ENCODE measurements at places on chromosomes 12 and 14.

DNA sequence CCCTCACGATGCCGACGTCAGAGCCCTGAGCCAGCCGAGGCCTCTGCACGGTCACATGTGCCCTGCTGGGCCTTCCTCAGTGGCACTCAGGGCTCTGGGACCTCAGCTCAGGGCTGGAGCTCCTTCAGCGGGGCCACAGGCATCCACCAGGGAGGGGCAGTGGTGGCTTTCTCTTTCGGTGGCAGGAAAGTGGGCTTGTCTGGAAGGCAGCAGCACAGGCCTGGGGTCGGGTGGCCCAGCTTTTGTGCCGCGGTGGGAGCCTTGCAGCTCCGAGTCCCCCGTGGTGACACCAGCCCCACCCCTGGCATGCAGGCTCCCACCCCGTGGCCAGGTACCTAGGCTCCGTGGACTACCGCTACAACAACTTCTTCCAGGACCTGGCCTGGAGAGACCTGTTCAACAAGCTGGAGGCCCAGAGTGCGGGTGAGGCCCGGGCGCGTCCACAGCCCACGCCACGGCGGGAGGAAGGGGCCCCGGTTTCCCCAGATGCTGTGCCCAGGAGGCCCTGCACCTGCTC, 14.2 kb upstream of the TEX22 start:
- DNase-seq: no peak

GRCh38 chr12:26195250-26195640, at the start of gene SSPN:
Gene SSPN (plus strand): TSS chr12:26195573. CDS start chr12:26195673, 100 bp downstream.
- DNase-seq: peak; percentile 62

- no peak for DNase-seq
Observed at GRCh38 chr14:104966981-104967385, 11.2 kb downstream of the AHNAK2 start.

GRCh38 chr12:58814036-58814435, 106.3 kb downstream of the LRIG3 start:
- DNase-seq: no peak

DNA sequence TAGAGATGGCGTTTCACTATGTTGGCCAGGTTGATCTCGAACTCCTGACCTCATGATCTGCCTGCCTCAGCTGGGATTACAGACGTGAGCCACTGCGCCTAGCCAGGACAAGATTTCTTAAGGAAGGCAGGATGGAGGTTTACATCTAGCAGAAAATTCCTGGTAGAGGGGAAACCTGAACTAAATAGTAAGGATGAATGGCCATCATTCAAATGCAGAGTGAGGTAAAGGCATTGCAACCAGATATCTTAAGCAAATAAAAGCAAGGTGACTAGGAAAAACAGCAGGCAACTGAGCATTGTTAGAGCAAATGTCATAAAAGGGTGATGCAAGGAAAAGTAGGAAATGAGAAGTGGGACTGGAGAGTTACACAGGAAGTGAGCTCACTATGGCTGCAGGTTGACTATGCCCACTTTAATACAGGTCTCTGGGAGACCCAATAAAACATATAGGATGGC, 133.0 kb downstream of the SOX5 start:
- DNase-seq: no peak

DNA sequence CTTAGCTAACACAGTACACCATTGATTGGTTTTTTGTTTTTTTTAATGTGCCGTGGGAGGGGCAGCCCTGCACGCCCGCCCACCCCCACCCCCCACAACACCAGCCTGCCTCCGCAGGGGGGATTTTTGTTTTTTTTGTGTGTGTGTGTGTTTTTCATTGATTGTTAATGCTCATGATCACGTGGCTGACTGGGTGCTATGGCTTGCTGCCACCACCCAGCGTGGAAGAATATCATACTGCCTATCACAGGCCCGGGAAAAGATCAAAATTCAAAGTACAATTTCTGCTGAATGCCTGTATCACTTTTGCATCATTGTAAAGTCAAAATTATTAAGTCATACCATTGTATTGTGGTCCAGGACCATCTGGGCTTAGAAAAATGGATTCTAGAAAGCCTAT, 8.3 kb downstream of the RESF1 start:
- no peak for DNase-seq

DNA sequence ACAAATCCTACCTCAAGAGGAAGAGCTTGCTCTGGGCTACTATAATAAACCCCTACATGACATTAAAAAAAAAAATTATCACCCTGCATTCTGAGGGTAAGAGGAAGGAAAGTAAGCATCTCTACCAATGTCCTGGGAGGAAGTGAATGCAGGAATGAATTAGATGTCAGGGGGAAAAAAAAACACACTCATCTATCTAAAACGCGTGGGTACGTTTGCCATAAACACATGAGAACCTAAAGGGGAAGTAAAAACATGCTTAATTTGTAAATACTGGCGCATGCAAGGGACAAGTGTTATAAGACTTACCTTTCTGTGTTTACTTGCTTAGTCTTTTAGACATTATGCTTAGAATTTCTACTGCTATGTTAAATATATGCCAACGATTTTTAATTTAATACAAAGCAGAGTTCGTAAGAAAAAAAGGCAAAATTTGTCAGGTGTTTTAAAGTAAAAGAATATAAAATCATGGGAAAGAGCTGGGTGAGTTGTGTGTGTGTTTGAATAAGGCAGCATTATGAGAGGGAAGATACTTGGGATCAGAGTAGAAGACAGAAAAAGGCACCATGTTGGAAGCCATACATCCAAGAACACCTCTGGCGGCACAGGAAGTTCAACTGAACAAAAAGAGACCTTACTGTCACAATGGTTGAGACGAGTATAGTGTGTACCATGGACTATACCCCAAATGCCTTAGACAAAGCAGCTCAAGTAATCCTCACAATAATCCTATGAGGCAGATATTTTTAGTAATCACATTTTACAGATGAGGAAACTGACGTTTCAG, 1.5 kb downstream of the TMED8 start:
- no peak for DNase-seq

DNA sequence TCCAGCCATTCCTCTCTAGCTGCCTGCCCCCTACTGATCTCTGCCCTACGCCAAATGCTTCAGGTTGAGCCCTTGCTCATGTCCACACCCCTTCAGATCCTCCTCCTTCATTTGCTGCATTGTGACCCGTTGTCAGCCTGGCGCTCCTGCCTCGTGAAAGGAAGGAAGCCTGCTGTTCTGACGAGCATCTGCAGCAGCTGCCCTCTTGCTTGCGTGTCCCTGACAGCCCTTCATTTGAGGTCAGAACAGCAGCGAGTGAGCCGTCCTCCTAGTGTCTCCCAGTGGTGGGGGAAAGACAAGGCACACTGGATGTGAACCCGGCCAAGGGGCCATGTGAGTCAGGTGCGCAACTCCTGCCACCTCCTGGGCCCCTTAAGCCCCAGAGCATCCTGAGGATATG, 3.0 kb upstream of the PIANP start:
- DNase-seq: peak; percentile 38

DNA sequence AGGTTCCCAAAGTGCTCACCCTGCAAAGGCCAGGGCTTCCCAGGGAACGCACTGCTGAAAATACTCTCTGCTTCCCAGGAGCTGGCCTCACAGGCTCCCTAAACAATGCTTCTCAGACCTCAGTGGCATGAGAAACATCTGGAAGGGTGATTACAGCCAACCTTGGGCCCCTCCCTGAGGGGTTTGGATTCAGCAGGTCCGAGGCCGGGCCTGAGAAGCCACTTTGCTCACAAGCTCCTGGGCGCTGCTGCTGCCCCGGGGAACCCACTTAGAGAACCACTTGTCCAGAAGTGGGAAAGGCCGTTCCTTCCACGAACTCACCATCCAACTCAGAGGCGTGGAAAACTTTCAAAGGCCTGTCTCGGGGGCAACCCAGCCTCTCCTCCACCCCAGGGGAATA, 130.5 kb downstream of the PIWIL1 start:
- no peak for DNase-seq

DNA sequence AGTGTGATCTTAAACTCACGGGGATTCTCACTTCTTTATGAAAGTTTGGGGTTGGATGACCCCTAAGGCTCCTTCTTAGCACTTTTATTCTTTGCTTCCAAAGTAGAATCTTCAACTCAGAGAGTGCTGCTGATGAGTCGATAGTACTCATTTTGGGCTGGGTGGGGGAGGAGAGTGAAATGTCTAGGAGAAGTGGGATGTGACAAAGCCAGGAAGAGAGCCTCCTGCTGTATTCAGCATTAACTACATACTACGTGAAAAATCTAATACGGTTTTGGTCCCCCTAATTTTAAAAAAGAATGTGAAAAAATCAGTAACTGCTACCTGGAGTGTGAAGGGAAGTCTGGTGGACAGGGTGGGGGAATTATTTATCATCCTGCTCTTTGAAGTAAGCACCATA, 148.3 kb downstream of the SAMD4A start:
- DNase-seq: peak; percentile 44

DNA sequence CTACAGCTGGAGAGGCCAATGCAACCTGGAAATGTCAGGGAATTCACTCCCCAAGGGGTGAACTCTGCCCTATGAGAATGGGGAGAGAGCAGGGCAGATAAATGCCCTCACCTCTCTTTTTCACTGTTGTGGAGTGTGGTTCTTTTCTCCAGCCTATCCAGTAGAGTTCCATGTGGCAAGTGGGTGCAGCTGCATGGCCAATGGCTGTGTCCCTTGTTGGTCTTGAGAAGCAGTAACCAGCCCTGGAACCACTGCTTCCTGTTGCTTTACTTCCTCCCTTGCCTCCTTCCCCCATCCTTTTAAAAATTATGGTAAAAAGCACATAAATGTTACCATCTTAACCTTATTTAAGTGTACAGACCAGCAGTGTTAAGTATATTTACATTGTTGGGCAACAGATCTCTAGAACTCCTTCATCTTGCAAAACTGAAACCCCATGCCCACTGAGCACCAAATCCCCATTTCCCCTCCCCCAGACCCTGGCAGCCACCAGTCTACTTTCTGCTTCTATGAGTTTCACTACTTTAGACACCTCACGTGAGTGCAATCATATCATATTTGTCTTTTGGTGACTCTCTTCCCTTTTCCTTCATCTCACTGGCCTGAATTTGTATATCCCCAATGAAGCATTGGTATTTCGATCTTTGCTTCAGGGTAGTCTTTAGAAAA, 77.0 kb upstream of the GRIP1 start:
- DNase-seq: no peak

GRCh38 chr12:109497675-109498074, 20.2 kb downstream of the UBE3B start:
- DNase-seq: no peak

GRCh38 chr12:1984759-1985158, 19.5 kb downstream of the DCP1B start:
- DNase-seq: no peak

DNA sequence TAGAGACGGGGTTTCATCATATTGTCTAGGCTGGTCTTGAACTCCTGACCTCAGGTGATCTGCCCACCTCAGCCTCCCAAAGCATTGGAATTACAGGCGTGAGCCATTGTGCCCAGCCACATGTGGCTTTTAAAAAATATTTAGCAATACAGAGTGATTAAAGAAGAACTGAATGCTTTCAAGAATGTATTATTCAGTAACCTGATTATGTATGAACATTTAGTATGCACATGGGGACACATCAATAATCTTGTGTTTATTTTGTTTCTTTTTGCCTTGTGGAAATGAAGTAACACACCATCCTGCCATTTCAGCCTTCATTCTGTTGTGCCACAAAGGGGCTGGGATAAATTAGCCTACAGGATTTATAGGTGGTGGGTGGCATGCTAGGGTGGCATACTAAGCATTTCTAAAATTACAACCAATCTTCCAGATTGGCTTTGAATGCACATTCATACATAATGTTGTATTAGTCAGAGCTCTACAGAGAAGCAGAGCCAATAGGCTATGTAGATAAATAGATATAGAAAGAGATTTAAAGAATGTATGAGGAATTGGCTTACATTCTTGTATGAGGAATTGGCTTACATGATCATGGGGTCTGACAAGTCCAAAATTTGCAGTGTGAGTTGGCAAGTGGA, 25.5 kb upstream of the TXNRD1 start:
- DNase-seq: no peak

- DNase-seq: no peak
Observed at GRCh38 chr12:80847575-80847974, 90.2 kb downstream of the LIN7A start.

DNA sequence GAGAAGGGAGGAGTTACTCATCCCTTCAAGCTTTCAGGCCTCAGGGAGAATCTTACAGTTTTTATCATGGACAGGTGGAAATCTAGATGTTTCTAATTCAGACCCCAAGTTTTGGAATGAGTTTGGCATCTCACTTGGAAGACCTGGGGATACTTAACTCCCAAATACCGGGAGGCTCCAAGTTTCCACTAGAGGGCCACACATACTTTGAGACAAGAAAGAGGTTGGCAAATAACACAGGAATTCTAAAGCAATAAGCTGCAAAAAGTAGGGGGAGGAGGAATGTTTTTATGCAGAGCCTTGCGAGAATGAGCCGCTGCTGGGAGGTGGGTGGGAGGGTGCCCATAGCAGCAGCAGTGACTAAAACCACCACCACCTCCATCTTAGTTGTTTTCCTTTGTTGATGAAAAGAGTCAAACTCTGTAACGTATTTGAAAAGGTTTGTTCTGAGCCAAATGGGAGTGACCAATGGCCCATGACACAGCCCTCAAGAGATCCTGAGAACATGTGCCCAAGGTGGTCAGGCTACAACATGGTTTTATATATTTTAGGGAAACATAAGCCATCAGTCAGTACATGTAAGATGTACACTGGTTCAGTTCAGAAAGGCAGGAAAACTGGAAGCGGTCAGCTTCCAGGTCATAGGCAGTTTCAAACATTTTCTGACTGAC, 34.2 kb upstream of the RNASE1 start:
- peak; percentile 36 for DNase-seq

- peak; percentile 15 for DNase-seq
Observed at GRCh38 chr14:80602946-80603345, 338.6 kb downstream of the CEP128 start.

- no peak for DNase-seq
Observed at GRCh38 chr12:42208574-42208973, 29.5 kb downstream of the YAF2 start.

DNA sequence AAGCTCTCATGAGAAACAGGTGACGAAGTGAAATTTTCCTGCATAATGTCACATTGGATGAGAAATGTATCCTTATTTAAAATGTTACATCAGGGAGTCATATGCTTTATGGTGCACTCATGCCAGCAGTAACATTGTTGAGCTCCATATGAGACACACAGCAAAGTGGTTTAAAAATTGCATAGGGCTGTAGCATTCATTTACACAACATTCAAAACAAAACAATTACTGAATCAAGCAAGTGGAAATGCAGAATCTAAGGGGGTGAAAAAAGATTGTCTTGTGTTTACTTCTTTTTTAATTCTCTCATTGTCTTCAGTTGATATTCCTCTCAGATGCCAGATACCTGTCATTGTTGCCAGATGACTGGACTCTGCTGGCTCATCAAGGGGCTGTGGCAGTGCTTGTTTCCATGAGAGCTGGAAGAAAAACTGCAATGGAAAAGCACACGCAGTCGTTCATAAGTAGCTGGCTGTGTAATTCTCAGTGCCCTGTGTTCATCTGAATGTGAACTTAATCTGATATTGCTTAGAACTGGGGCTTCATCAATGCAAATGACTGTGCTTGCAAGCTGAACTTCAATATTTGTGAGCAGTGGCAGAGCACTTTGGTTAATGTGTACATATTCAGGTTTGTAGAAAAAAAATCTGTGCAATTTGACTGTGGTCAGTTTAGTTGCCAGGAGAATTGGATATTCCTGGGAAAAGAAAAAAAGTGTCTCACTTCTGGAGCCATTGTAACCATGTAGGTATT, 305.6 kb downstream of the RAD51B start:
- DNase-seq: peak; percentile 68
